ENCODE measurements at places on chromosomes 5 and 9.

GRCh38 chr9:131298816-131299215, 9.3 kb downstream of the PLPP7 start:
- DNase-seq, result no peak

DNA sequence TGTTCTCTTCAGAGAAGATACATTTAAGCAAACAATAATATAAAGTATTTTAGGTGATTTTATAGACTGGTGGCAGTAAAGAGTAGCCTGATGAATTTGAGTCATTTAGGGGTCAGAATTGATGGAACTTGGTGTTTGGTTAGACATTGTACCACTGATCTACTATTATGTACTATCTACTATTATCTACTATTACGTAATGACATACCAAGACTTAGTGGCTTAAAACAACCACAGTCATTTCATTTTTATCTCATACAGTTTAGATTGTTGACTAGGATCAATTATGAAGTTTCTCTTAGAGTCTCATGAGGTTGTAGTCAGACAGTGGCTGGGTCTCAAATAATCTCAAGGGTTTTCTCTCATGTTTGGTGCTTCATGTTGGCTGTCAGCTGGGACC, 54.0 kb downstream of the PPIP5K2 start:
- no peak for DNase-seq

DNA sequence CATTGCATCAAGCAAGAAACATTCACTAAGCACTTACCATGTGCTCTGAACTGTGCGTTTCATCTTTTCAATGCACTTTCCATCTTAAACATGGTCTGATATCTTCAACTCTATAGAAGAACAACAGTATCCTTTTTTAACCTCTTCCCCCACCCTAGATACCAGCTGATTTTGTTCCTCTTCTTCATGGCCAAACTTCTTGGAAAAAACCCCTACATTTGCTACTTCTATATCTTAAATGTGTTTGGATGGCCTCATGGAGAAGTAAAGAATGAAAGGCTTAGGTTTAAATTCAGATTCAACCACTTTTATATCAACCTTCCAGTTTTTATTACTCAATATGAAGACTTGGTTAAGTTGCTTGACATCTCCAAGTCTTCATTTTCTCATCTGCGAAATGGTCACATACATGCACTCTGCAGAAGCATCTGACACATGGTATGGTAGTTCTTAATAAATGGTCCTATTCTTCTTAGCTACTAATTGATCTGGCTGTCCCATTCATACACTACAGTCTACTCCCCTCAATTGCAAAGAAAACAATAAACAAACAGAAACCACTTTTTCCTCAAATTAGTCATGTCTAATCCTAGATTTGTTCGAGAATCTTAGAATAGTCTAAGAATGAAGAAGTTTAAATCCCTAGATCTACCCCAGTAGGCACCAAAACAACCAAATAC, 59.4 kb downstream of the FYB1 start:
- no peak for DNase-seq

- peak; percentile 14 for DNase-seq
Observed at GRCh38 chr9:91187311-91187964, 174.3 kb downstream of the AUH start.

DNA sequence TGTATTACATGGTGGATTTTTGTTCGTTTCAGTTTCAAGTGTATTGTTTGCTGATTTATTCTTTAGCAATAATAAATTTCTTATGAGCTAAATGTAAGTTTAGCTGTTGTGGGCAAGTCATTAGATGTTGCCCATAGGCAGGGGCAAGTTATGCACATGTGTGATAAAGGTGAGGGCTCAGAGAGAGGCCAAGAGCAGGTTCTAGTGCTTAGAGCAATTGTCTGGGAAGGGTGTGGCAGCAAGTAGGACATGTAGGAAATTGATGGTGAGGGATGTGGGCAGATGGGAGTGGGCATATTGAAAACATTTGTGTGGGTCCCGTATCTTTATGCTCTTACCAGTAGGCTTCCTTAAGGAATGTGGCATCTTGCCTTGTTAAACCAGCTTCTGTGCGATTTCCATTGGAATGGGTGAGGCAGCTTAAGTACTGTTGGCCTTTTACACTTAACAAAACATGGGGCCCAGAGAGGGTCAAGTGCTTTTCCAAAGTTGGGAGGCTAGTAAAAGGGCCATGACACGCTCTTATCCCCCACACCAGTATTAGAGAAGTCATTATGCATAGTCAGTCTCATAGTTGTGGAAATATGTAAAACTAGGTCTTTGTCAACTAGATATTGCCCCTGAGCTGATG, 60.6 kb downstream of the KDM4C start:
- DNase-seq, result no peak

- no peak for DNase-seq
Observed at GRCh38 chr5:89721353-89721752, 688.2 kb downstream of the CETN3 start.

- no peak for DNase-seq
Observed at GRCh38 chr9:16500386-16500785, 370.1 kb downstream of the BNC2 start.

DNA sequence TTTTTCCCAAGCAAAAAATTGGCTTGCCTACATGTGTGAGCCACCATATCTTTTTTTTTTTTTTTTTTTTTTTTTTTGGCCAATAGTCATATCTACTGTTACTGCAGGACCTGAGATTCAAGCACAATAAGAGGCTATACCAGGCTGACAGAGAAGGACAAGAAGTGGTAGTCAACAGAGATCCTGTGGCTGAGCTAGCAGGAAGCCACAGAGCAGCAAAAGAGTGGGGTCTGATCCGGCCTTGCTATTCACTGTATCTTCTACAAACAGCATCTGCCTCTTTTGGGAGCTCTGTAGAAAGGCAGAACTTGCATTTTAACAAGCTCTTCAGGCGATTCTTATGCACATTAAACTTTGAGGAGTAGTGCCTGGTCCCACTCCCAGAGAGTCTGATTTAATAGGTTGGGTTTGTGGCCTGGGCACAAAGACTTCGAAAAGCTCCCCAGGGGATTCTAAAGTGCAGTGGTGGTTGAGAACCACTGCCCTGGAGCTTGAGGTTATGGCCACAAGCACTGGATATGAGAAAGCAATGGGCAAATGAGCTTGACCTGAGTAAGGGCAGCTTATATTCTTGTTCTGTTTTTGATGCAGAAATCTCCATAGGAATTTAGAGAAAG, 162.8 kb downstream of the PIK3R1 start:
- peak; percentile 48 for DNase-seq

- DNase-seq, result no peak
Observed at GRCh38 chr9:136907011-136907914, 20.9 kb downstream of the TRAF2 start.

- no peak for DNase-seq
Observed at GRCh38 chr9:15146268-15146700, 160.7 kb downstream of the TTC39B start.

- no peak for DNase-seq
Observed at GRCh38 chr5:83751201-83751600, 30.5 kb upstream of the HAPLN1 start.

GRCh38 chr5:43967165-43967564, 364.2 kb downstream of the NNT start:
- no peak for DNase-seq

DNA sequence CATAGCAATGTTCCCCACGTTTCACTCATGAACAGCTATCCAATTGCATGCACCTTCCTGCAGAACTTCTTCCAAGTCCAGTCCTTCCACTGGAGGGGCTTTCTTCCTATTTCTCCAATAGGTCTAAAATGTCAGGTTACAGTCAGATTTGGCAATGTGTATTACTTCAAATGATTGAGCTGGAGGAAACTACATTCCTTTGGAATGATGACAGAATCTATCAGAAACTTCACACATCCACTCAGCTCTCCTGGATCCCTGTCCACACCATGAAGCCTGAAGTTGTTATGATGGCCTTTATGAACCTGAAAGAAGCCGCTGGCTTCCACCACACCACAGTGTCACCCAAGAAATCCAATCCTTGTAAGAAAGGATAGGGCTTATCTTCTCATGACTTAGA, 32.2 kb downstream of the FBXW2 start:
- DNase-seq, result no peak

DNA sequence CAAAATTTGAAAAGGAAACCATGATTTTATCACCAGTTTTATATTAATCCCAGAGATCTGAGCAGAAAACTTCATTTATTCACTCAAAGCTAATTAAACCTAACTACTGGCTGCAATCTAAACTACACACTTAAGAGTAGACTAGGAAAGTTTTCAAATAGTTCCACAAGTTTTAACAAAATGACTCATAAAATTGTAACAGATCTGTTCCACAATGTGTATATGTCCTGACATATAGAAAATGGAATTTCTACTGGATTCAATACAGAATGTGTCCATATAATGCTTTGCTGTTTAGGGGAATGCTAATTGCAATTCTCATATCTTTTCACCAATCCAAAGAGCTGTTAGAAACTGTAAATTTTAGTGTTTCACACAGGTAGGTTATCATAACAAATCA, 40.3 kb upstream of the ADAMTSL1 start:
- DNase-seq, result no peak

- DNase-seq, result no peak
Observed at GRCh38 chr5:68180121-68181038, 35.2 kb upstream of the PIK3R1 start.

DNA sequence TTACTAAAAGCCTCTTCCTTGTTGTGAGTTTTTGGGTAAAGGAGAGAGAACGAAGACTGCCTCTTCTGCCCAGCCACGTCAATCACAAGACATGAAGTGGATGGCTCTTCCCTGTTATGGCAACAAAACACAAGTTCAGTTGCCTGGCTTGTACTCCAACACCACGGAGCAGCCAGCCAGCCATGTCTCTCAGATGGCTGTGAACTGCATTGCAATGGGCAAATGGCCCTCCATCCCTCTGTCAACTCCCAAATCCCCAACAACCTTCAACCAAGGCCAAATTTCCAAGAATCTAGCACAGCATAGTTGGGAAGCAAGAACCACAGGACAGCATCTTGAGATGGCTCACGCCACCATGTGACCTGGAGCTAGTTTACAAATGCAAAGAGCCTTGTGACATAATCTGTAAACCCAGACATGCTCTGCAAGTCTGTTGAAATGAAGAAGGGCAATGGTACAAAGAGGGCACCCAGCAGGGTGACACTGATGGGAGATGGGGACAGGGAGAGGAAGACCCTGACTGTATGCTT, 53.9 kb downstream of the ZNF366 start:
- no peak for DNase-seq

GRCh38 chr5:138725153-138725817, 27.9 kb upstream of the CTNNA1 start:
- DNase-seq, result no peak

DNA sequence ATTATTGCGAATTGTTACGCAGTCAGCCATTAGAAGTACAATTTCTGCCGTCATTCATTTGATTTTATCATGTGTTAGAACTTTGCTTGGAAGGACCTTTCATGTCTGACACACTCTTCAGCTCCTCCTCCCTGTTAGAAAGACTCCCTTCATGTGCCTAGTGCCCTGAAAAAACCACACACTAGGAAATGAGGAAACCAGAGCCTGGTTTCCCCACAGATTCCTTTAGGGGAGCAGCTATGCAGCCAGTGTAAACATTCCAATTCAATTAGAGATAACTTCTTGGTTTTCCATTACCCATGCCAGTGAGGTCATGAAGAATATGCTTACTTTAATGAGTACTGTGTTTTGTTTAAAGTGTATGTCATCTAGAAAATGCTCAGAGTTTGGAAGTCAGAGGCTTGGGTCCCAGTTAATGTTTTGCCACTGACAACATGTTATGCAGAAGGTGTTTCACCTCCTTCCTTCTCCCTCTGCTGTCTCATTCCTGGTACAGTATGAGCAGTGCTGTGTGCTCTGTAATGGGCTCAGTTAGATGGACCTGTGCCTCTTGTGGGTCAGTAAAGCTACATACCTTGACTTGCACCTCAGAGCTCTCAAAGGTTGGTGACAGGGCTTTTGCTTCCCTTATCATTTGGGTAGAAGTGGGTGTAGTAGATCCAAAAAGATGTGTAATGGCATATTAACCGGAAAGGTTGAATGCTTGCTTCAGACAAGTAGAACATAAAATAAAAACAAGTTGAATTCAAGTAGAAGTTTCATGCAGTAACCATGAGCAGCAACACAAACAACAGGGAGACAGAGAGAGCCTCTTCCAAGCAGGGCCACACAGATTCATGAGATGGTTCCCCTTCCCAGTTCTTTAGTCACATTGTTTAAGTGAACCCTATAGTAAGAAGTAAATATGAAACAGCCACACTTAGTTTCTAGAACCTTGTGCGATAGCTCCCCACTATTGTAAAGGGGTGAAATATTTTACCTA, 52.6 kb upstream of the TNFAIP8 start:
- DNase-seq, result no peak

GRCh38 chr5:40634154-40634553, 45.6 kb upstream of the PTGER4 start:
- no peak for DNase-seq

DNA sequence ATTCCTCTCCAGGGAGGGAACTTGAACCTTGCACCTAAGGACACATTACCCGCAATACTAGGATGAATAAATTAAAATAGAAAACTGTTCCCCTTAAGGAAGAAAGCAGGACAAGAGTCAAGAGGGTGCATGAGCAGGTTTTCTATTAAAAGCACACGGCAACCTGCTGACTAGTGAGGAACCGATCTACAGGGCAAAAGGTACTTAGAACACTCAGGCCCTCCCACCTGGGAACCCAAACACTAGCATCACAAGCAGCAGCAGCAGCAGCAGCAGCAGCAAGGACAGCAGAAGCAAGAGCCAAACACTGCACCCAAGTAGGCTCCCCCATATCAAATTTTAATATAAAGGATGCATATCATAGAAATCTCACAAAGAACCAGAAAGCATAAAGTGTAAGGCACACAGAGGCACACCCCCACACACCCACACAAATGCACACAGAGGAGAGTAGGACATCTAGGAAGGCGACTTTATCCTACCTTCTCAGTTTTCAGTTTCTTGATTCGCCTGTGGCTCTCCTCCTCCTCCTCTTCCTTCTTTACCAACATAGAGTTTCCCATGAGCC, 2.8 kb downstream of the ZNF608 start:
- no peak for DNase-seq

DNA sequence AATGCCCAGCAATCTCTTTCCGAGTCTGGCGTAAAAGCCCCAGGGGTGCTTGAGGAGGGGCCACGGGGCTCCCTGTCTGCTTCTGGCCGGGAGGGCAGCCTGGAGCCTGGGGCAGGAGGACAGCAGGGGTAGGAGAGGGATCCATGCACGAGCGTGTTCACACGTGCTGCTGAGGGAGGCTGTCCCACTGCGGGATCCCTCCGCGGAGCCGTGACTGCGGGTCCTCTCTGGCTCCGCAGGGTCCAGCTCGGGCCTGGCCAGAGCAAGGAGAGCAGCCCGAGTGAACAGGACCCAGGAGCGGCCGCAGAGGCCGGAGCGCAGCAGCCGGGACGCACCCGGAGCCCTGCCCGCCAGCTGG, 78.4 kb downstream of the ZNF354C start:
- no peak for DNase-seq

GRCh38 chr9:113741886-113742854, 133.9 kb upstream of the ZNF618 start:
- no peak for DNase-seq

DNA sequence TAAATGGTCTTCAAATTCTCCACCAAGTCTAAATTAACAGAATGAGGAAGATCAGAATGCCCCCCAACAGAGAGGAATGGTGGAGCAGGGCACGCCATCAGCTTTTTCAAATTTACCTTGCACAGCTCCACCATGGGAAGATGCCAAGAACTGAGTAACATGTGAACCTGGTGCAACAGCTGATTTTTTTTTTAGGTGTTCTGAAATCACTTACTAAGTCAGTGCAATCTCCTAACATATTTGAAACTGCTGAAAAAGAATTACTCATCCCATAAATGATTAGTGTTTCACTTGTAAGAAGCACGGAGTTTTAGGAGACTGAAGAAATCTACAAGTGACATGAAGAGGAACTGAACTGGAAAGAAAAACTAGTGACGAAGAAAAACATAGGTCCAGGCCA, 5.1 kb downstream of the TMEM245 start:
- DNase-seq, result no peak

Measured in activated CD4-positive, alpha-beta memory T cell treated with anti-CD3 and anti-CD28 coated beads, Interleukin-2, amount 10 ng/mL, durations not matched to agents 7 days and 5 days (primary cell).